ENCODE measurements at places on chromosomes 3 and 15. TPM values are rescaled to one million over a fixed set of nuclear protein-coding genes. Genes with fewer than 3 reads are reported as not detected.

GRCh38 chr15:77067691-77068367, 3.1 kb downstream of the TSPAN3 start:
- no peak overlapping the region for H3K4me3 ChIP-seq
- no peak overlapping the region for H3K27ac ChIP-seq
- H3K27me3 ChIP-seq = no peaks in the 10 kb centered on the region
- no peaks in the 10 kb centered on the region for H3K36me3 ChIP-seq
- no peak for DNase-seq

GRCh38 chr3:113219605-113220300, 8.4 kb downstream of the BOC start:
- no peaks in the 10 kb centered on the region for H3K27me3 ChIP-seq
- no peak overlapping the region for H3K27ac ChIP-seq
- peaks cover 14% of the 10 kb centered on the region for H3K4me1 ChIP-seq
- H3K36me3 ChIP-seq = no peaks in the 10 kb centered on the region
- no peak overlapping the region for H3K4me3 ChIP-seq

GRCh38 chr15:31230630-31231485, 95.8 kb upstream of the KLF13 start:
- H3K27ac ChIP-seq = no peak overlapping the region
- DNase-seq = no peak
- H3K4me1 ChIP-seq = peaks cover 7% of the 10 kb centered on the region
- H3K27me3 ChIP-seq = no peaks in the 10 kb centered on the region
- H3K36me3 ChIP-seq = no peaks in the 10 kb centered on the region
- no peak overlapping the region for H3K4me3 ChIP-seq

DNA sequence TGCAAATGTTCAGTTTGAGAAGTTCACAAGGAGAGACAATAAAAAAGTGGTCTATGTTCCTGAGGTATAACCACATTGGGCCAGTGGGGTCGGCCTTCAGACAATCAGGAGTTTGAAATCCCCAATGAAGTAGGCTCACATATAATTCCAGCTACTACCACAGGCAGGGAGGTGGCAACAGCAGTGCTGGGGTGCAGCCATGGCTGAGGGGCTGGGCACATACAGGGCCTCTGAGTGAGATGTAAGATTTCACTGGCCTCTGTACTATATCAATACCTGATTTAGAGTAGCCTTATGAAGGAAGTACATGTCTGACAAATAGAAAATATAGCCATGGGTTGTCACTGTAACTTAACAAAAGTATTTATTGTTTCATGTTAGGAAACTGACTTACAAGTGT, 402.2 kb downstream of the TBC1D5 start:
- DNase-seq = no peak
- no peak overlapping the region for H3K4me3 ChIP-seq
- H3K36me3 ChIP-seq = no peaks in the 10 kb centered on the region
- H3K27me3 ChIP-seq = no peaks in the 10 kb centered on the region
- H3K4me1 ChIP-seq = no peaks in the 10 kb centered on the region

GRCh38 chr3:123723522-123724168, 138.8 kb upstream of the HACD2 start:
- H3K4me1 ChIP-seq = no peaks in the 10 kb centered on the region
- H3K4me3 ChIP-seq = no peak overlapping the region
- H3K36me3 ChIP-seq = no peaks in the 10 kb centered on the region
- H3K27me3 ChIP-seq = peaks cover 2% of the 10 kb centered on the region
- peak; percentile 91 for DNase-seq
- no peak overlapping the region for H3K27ac ChIP-seq

GRCh38 chr3:32113566-32113965, 7.1 kb downstream of the GPD1L start:
- H3K4me1 ChIP-seq = peaks cover 5% of the 10 kb centered on the region
- H3K27me3 ChIP-seq = peaks cover 1% of the 10 kb centered on the region
- no peaks in the 10 kb centered on the region for H3K36me3 ChIP-seq
- no peak for DNase-seq

DNA sequence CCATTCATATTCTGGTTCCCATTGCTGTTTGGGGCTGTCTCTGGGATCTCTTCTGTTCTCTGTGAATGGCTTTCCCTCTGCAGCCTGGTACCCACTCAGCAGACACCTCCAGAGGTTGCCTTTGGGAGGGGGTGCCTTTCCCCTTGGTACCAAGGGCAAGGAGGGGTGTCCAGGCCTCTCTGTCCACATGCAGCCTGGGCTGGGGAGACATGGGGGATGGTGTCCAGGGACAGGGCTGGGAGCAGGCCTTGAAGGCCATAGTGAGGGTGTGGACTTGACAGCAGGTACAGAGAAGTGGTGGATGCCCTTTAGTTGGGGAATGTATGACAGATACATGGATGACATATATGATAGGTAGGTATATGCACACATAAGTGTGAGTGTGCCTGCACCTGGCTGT, 83.7 kb downstream of the PLXNA1 start:
- no peak overlapping the region for H3K27ac ChIP-seq
- H3K4me3 ChIP-seq = no peak overlapping the region
- H3K27me3 ChIP-seq = no peaks in the 10 kb centered on the region
- DNase-seq = no peak
- no peaks in the 10 kb centered on the region for H3K36me3 ChIP-seq

The LRTM1 gene
- total RNA-seq = not detected

The FAIM gene
- 8.3 TPM for total RNA-seq

The DAZL gene
- total RNA-seq = not detected

- no peak for DNase-seq
- peaks cover 5% of the 10 kb centered on the region for H3K4me1 ChIP-seq
- H3K4me3 ChIP-seq = no peak overlapping the region
- H3K36me3 ChIP-seq = no peaks in the 10 kb centered on the region
- H3K27ac ChIP-seq = no peak overlapping the region
Observed at GRCh38 chr3:134033315-134033996, 3.7 kb upstream of the SLCO2A1 start.

DNA sequence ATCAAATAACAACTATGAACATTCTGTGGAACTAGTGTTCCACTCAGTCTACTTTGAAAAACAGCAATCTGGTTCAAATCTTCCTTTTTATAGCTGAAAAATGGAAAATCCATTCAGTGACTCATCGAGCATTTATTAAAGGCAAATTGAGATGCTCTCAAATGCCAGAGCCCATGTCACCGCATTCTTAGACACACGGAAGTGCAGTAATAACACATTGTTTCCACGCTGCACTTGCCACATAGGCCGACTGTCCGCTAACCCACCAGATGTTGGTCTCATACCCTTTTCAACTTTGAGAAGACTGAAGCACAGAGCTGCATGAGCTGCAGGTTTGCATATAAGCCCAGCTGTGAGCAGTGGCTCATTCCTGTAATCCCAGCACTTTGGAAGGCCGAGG, 95.9 kb downstream of the TMEM266 start:
- H3K36me3 ChIP-seq = no peaks in the 10 kb centered on the region
- H3K4me3 ChIP-seq = no peak overlapping the region
- no peaks in the 10 kb centered on the region for H3K27me3 ChIP-seq
- no peak overlapping the region for H3K27ac ChIP-seq
- no peaks in the 10 kb centered on the region for H3K4me1 ChIP-seq

- H3K36me3 ChIP-seq = no peaks in the 10 kb centered on the region
- H3K27ac ChIP-seq = no peak overlapping the region
- H3K4me1 ChIP-seq = no peaks in the 10 kb centered on the region
- no peak for DNase-seq
- peak overlapping the region; percentile 31 for H3K4me3 ChIP-seq
Observed at GRCh38 chr3:72099326-72100079, 314.6 kb upstream of the PROK2 start.

DNA sequence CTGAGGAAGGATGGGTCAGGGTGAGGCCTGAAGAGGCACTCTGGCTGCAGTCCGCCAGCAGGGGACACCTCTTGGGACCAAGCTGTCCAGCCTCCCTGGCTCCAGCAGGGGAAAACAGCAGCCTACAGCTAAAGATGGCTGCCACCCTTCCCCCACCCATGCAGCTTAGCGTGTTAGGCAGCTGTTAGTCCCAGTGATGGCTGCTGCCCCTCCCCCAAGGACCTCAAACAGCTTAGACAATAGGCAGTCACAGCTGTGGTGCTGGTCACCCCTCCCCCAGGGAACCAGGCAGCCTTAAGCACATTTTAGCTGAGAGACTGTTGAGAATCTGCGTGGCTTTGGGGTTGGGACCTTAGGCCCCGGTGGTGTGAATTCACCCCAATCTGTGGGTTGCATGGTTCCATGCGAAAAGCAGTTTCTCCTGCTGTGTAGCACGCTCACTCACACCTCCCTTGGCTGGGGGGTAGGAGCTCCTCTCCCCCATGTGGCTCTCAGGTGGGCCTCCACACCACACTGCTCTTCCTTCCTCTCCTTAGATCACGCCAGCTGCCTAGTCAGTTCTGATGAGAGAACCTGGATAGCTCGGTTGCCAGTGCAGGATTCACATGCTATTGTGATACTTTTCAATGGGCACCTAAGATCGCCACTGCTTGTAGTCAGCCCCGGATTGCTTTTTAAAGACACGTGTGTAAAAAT, 140.5 kb upstream of the CADPS start:
- H3K4me1 ChIP-seq = no peaks in the 10 kb centered on the region
- DNase-seq = peak; percentile 42
- H3K27me3 ChIP-seq = no peaks in the 10 kb centered on the region
- no peaks in the 10 kb centered on the region for H3K36me3 ChIP-seq
- H3K27ac ChIP-seq = no peak overlapping the region

DNA sequence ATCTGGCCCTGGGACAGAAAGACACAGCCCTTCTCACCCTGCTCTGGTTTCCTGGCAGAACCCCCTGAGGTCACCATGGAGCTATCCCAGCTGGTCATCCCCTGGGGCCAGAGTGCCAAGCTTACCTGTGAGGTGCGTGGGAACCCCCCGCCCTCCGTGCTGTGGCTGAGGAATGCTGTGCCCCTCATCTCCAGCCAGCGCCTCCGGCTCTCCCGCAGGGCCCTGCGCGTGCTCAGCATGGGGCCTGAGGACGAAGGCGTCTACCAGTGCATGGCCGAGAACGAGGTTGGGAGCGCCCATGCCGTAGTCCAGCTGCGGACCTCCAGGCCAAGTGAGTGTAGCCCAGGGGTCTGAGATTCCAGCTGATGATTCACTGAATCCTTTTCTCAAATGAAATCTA, 61.7 kb downstream of the BOC start:
- peaks cover 5% of the 10 kb centered on the region for H3K4me1 ChIP-seq
- DNase-seq = no peak
- no peaks in the 10 kb centered on the region for H3K27me3 ChIP-seq
- peaks cover 5% of the 10 kb centered on the region for H3K36me3 ChIP-seq

The CTSH gene
- total RNA-seq = 24.1 TPM

- H3K27me3 ChIP-seq = no peaks in the 10 kb centered on the region
- no peak overlapping the region for H3K4me3 ChIP-seq
- H3K27ac ChIP-seq = no peak overlapping the region
- no peak for DNase-seq
- H3K36me3 ChIP-seq = no peaks in the 10 kb centered on the region
Observed at GRCh38 chr15:68208636-68209240, 3.6 kb upstream of the CALML4 start.

- no peak for DNase-seq
- H3K4me1 ChIP-seq = peaks cover 50% of the 10 kb centered on the region
- no peak overlapping the region for H3K4me3 ChIP-seq
- H3K36me3 ChIP-seq = peaks cover 31% of the 10 kb centered on the region
- no peaks in the 10 kb centered on the region for H3K27me3 ChIP-seq
Observed at GRCh38 chr3:134367869-134368750, 6.1 kb downstream of the AMOTL2 start.

DNA sequence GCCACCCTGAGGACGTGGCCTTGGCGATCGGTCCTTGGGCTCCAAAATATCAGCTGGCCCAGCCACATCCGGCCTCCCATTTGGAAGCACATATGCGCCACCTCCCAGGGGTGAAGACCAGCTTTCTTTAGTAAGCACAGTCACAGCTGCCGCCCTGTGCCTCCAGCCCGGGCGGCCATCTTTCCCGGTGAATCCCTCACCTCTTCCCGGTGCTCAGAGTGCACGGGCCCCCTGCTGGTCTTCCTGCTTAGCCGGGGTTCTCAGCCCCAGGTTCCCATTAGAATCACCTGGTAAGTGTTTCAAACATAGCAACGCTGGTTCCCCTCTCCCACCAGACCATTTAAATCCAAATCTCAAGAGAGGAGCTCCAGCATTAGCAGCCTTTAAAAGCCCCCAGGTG, 232.2 kb downstream of the VPS13C start:
- no peak overlapping the region for H3K4me3 ChIP-seq
- H3K27ac ChIP-seq = no peak overlapping the region
- H3K4me1 ChIP-seq = no peaks in the 10 kb centered on the region
- no peaks in the 10 kb centered on the region for H3K36me3 ChIP-seq
- DNase-seq = no peak

Measured in cardiac muscle cell (in vitro differentiated cells and primary cell).